ENCODE measurements at places on chromosomes 12 and 14.

GRCh38 chr14:75279153-75279762 is 630 bp downstream of the FOS start:
- no peak for DNase-seq
- peak overlapping the region; percentile 98 for H3K27ac ChIP-seq
- peaks cover 31% of the 10 kb centered on the region for H3K27me3 ChIP-seq
- H3K4me1 ChIP-seq: peaks cover 54% of the 10 kb centered on the region
- peaks cover 76% of the 10 kb centered on the region for H3K36me3 ChIP-seq

DNA sequence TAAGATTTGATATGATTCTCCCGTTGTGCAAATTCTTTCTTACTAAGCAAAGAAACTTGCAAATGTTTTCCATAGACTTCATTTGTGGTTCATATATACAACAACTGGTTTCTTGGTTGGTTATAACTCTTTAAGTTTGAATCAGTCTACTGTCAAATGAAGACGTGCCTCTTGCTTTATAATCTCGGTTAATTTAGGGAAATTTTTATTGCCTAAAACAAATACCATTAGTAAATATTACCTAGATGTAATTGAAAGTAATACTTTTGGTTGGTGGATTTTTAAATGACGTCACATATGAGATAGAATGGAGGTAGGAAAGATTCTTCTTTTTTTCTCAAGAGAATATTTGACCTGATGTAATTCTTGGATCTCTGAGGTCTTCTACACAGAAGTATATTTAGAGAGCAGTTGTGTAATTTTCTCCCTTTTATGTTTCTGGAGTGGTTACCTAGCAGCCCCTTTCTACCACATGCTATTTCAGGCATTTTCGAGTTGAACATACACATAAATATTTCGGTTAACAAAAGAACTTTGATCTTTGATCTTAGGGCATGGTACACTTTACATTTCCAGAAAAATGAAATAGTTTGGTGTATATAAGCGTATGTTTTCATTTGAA is 1.7 kb downstream of the ATF7IP start:
- H3K27me3 ChIP-seq: no peaks in the 10 kb centered on the region
- peaks cover 38% of the 10 kb centered on the region for H3K4me1 ChIP-seq
- peaks cover 31% of the 10 kb centered on the region for H3K36me3 ChIP-seq
- no peak for DNase-seq
- H3K4me3 ChIP-seq: peak overlapping the region; percentile 76

DNA sequence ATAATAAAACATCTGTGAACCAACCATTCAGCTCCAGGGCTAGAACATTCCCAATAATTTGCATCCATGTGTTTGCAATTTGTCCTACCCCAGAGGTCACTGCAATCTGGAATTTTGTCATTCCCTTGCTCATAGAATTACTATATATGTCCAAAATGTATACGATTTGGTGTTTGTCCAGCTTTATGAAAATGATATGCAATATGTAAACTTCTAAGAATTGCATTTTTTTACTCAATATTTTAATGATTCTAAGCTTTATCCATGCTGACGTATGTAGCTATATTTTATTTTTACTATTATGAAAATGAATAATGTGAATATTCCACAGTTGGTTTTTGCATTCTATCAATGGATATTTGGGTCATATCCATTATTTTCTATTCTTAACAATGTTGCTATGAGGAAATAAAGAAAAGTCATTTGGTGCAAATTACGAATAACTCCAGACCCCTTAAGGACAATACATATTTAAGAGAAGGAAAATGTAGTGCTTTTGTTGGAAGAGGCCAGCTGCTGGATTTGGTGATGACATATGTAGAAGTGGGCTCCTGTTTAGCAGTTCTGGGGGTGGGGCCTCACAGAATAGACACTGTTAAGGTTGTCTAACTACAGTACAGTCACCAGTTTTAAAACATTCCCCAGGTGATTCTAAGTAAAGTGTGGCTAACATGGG is 139.4 kb downstream of the SLC38A4 start:
- H3K4me3 ChIP-seq: no peak overlapping the region
- H3K4me1 ChIP-seq: no peaks in the 10 kb centered on the region
- peaks cover 16% of the 10 kb centered on the region for H3K27me3 ChIP-seq
- H3K36me3 ChIP-seq: no peaks in the 10 kb centered on the region
- no peak for DNase-seq

DNA sequence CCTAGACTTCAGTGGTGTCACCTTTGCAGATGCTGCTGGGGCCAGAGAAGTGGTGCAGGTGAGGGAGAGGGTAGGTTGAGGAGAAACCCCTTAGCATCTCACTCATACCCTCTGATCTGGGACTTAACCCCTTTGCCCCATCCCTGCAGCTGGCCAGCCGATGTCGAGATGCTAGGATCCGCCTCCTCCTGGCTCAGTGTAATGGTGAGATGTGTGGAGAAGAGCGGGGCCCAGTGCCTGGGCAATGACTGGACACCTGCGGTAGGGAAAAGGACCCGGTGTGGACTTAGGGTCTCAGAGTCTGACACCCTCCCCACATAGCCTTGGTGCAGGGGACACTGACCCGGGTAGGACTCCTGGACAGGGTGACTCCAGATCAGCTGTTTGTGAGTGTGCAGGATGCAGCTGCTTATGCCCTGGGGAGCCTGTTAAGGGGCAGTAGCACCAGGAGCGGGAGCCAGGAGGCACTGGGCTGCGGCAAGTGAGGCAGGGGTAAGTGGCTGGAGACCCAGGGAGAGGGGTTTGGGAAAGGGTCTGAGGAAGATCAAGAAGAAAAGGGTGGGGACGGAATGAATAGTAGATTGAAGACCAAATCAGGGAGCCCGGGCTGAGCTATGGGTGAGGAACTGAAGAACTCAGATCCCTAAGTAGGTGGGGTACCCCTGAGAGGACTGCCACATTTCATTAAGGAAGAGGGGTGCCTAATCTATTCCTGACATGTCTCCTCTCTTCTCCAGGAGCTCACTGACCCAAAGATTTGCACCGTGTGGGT is 7.6 kb downstream of the B4GALNT1 start:
- peaks cover 91% of the 10 kb centered on the region for H3K27me3 ChIP-seq
- no peak overlapping the region for H3K4me3 ChIP-seq
- peaks cover 5% of the 10 kb centered on the region for H3K36me3 ChIP-seq
- no peak for DNase-seq
- H3K4me1 ChIP-seq: peaks cover 19% of the 10 kb centered on the region

DNA sequence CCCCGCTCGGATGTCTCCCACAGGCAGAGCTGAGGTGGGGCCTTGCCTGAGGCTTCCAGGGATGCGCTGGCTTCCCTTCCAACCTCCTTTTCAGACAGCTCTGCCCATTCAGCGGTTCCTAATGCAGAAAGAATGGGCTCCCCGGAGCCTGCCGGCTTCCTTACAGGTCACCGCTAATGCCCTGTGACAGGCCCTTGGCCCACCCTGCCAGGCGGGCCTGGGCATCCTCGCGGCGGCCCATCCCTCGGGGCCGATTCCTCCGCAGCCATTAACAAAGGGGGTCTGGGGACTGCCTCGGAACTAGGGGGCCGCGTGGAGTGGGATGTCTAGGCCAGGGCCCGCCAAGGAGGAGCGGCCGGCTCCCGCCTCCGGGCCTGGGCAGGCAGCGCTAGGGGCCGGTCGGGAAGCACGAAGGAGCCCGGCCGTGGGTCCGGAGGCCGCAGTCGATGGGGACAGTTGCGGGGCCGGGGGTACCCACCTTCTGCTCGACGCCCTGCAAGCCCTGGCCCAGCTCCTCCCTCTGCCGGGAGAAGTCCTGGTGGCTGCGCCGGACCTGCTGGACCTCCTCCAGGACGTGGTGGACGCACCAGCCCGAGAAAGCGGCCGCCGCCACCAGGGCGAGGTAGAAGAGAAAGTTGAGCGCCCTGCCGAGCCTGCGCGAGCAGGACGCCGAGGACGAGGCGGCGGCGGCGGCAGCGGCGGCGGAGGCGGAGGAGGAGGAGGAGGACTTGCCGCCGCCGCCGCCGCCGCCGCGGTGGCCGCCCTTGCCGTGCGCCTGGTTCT is 738 bp downstream of the CKAP4 start:
- no peaks in the 10 kb centered on the region for H3K27me3 ChIP-seq
- peak overlapping the region; percentile 69 for H3K27ac ChIP-seq
- peaks cover 17% of the 10 kb centered on the region for H3K4me1 ChIP-seq

GRCh38 chr12:104292872-104293794 is 10.4 kb upstream of the EID3 start:
- H3K27me3 ChIP-seq: no peaks in the 10 kb centered on the region
- no peak for DNase-seq
- no peak overlapping the region for H3K27ac ChIP-seq

- H3K4me1 ChIP-seq: no peaks in the 10 kb centered on the region
- H3K27me3 ChIP-seq: no peaks in the 10 kb centered on the region
- H3K36me3 ChIP-seq: no peaks in the 10 kb centered on the region
- DNase-seq: no peak
These were observed 147.1 kb downstream of the SLC15A5 start for GRCh38 chr12:16130343-16130742.

GRCh38 chr14:25116607-25117006 is 66.7 kb upstream of the STXBP6 start:
- peaks cover 41% of the 10 kb centered on the region for H3K27me3 ChIP-seq
- no peaks in the 10 kb centered on the region for H3K4me1 ChIP-seq
- no peak overlapping the region for H3K4me3 ChIP-seq
- no peak overlapping the region for H3K27ac ChIP-seq
- peaks cover 2% of the 10 kb centered on the region for H3K36me3 ChIP-seq

- H3K36me3 ChIP-seq: no peaks in the 10 kb centered on the region
- DNase-seq: no peak
- no peaks in the 10 kb centered on the region for H3K27me3 ChIP-seq
- H3K4me1 ChIP-seq: no peaks in the 10 kb centered on the region
- H3K4me3 ChIP-seq: no peak overlapping the region
These were observed 330.6 kb upstream of the NAV3 start for GRCh38 chr12:77500089-77500488.

DNA sequence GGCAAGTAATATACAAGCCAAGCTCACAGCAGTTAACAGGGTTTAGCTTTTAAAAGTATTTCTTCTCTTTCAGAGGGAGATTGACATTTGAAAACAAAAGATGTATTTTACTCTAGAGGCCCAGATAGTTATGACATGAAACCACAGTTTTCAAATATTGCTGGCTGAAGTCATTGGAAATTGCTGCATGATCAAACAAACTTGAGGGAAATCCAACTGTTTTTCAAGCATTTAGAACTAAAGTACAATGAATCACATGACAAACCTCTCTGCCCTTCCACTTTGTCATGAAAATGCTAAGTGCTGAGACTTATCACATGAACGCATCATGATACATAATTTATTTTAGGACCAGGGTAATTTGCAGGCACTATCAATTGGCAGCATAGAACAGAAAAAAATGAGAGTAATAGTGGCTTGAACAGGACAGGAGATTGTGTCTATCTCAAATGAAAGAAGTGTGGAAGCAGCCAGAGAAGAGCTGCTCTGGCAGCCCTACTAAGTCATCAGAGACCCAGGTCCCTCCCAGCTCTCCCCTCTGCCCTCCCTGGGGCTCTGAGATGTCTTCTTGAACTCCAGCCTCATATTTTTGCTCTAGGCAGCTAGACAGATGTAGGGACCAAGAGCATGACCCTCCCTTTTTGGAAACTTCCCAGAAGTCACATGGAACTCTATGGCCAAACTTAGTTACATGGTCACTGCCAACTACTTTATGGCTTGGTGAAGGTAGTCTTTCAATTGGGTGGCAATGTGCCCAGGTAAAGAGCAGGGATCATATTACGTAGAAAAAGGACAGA is 90.1 kb upstream of the PELI2 start:
- H3K27me3 ChIP-seq: peaks cover 48% of the 10 kb centered on the region
- H3K27ac ChIP-seq: no peak overlapping the region
- no peak overlapping the region for H3K4me3 ChIP-seq
- DNase-seq: no peak

DNA sequence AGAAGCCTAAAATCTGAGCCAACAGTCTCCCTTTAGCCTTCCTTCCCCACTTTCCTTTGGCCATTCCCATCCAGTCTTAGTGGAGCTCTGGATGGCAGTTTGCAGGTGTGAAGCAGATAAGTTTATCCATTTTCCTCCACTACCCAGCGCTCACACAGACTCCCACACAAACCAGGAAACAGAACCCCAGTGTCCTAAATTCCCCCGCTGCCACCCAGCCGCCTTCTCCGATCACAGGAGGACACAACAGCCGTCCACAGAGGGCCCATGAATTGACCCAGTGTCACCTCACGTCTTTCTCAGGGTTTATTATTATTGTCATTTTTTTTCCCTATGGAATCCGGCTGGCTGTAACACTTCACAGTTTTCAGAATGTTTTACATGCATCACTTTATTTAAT is 16.4 kb downstream of the CD9 start:
- H3K36me3 ChIP-seq: no peaks in the 10 kb centered on the region
- peaks cover 39% of the 10 kb centered on the region for H3K27me3 ChIP-seq
- H3K27ac ChIP-seq: no peak overlapping the region

- H3K36me3 ChIP-seq: no peaks in the 10 kb centered on the region
- H3K4me1 ChIP-seq: no peaks in the 10 kb centered on the region
- no peak overlapping the region for H3K4me3 ChIP-seq
- no peak for DNase-seq
These were observed 121.9 kb upstream of the SLC35F4 start for GRCh38 chr14:57987596-57988300.

DNA sequence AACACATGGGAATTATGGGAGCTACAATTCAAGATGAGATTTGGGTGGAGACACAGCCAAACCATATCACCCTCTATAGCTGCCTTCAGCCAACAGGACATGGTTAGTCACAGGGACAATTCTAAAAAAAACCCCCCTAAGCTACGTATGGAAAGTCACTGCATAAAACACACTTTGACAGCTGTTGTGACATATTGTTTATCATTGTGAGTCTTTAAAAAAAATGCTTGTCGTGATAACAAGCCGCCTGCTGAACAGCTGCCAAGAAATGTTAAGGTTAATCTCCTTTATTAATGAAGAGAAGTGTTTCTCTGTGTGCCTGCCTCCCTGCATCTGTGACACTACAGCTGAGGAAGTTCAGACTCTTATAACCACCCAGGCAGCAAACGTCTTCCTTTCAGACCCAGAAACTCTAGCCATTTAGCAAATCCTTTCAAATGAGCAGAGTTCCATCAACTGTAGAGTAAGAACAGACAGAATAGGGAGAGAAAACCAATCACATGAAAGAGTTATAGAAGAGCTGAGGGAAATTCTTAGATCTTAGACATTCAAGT is 1459.6 kb upstream of the TMEM132C start:
- H3K36me3 ChIP-seq: peaks cover 1% of the 10 kb centered on the region
- no peaks in the 10 kb centered on the region for H3K4me1 ChIP-seq
- no peak overlapping the region for H3K4me3 ChIP-seq
- peaks cover 38% of the 10 kb centered on the region for H3K27me3 ChIP-seq
- no peak for DNase-seq

- no peak overlapping the region for H3K27ac ChIP-seq
- H3K4me1 ChIP-seq: peaks cover 23% of the 10 kb centered on the region
- peaks cover 11% of the 10 kb centered on the region for H3K27me3 ChIP-seq
- DNase-seq: no peak
These were observed 37.8 kb upstream of the ITPR2 start for GRCh38 chr12:26870491-26871419.

GRCh38 chr12:130162267-130162666 is at the start of gene FZD10:
Gene FZD10, plus strand, starts transcription at chr12:130162464. Its CDS starts 479 bp downstream, at chr12:130162943.
- no peak within 1 kb of the TSS for H3K4me3 ChIP-seq
- no peak within 1 kb of the TSS for H3K27ac ChIP-seq
- H3K4me1 ChIP-seq: no peaks in the 10 kb centered on the region
- H3K27me3 ChIP-seq: peaks cover 25% of the 10 kb centered on the region
- no peaks in the 10 kb centered on the region for H3K36me3 ChIP-seq
- DNase-seq: no peak

Data from central memory CD8-positive, alpha-beta T cell (primary cell).